ENCODE measurements at places on chromosomes 13 and 19.

DNA sequence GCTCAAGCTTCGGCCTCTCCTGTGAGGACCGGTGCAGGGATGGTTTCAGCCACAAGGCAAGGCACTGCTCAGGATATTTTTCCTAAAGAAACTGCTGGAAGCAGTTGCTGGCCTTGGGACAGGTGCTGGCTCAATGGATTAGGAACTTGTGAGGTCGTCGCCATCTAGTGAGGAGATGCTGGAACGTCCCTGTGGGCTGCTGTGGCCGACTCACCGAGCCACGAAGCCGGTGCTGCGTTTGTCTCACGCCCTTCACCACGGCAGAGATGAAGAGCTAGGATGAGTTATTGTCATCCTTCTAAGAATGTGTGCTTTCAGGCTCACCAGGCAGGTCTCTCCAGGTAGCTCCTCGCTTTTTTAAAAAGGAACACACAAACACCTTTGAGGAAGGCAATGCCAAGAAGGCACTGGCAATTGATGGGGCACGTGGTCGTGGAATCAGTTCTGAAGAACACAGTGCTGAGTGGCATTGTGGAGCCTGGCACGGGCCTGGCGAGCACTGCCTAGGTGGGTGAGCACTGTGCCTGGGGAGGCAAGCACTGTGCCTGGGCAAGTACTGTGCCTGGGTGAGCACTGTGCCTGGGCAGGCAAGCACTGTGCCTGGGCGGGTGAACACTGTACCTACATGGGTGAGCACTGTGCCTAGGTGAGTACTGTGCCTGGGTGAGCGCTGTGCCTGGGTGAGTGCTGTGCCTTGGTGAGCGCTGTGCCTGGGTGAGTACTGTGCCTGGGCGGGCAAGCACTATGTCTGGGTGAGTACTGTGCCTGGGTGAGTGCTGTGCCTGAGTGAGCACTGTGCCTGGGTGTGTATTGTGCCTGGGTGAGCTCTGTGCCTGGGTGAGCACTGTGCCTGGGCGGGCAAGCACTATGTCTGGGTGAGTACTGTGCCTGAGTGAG lies 140.4 kb downstream of the TEX29 start:
- DNase-seq = no peak

DNA sequence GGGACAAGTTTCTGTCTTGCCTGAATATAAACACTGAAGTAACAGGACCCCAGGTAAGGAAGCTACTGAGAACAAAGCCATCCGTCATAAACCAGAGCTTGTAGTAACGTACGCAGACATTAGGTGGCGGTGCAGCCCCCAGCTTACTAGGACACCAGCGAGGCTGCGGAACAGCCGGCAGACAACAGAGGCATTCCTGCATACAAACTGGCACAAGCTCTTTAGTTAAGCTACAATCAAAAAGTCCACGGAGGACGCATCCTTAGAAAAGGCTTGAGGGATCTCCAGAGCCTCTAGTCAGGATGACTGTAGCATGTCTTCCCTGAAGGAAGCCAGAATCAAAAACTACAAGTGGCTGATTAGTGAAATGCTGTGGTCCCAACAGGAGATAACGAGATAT lies 26.2 kb downstream of the ZNF160 start:
- no peak for DNase-seq

DNA sequence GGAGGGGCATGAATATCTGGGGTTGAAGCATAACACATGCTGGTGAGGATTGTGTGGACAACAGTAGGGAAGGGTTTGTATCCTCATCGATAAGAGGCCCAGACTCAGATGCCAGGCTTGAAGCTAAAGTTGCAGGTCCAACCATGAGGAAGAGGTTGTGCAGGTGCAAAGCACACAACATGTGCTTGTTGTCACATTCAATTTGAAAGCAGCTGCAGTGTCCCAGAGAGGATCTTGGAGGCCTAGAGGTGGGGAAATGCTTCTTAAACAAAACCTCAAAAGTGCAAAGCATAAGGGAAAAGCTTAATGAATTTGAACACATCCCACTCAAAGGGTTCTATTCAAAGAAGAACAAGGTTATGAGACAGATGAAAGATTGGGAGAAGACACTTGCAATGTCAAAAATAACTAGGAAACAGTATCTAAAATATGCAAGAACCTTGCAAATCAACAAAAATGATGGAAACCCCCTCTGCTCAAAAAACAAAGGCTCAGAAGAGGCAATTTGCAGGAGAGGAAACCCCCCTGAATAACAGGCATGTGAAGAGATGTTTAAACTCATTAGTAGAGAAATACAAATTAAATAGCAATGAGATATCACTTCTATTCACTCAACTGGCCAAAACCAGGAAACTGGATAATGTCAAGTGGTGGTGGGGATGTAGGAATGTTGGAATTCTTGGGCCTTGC lies 187.1 kb downstream of the KATNAL1 start:
- no peak for DNase-seq

DNA sequence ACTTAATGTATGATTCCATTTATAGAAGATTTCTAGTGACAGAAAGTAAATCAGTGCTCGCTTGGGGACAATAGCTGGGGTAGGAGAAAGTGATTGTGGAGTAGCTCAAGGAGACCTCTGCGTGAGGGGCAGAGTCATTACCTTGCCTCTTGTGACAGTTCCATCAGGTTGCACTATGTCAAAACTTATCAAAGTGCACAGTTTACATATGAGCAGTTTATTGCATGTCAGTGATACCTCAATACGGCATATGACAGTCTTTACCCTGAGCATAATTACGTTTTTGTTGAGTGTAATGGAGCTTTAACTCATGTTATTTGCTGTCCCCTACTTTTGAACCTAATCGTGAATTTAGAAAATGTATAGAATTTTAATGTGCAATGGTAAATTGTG lies 15.0 kb downstream of the ARHGEF7 start:
- DNase-seq = no peak

DNA sequence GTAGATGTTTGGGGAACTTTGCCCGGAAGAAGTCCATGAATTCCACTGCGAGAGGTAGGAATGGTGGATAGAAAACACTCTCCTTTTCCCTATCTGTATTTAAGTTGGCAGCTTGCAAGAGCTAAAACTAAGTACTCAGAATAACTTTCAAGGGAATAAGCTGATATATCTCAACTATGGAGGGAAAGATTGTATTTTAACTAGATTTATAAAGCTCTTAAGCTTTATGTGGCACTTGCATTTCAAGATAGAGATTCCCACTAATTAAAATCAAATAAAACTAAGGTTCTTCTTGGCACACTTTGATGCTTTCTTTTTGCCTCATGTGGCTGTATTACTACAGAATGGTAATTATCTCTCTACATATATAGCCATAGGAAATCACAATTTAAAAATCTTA lies 149.7 kb upstream of the STARD13 start:
- DNase-seq = no peak

DNA sequence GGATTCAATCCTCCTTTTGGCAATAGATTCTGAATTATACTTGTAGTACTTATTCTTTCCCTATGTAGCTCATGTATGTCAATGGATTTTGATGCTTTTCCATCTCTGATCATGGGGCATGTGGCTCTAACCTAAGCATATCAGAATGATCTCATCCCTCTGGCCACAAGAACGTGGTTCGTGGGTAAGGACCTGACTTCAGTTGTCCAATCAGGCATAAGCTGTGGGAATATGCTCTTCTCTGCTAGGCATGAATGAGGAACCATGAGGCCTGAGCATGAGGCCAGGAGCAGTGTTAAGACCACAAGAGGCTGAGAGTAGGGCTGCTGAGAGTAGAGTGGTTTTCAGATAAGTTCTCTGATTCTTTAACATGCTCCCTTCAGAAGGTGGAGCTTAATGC lies 292.4 kb upstream of the TSHZ3 start:
- DNase-seq = no peak

All from GM12878 (cell line).